ENCODE measurements at places on chromosomes 6 and 20.

- DNase-seq = no peak
Observed at GRCh38 chr20:51187261-51187660, 164.4 kb upstream of the KCNG1 start.

DNA sequence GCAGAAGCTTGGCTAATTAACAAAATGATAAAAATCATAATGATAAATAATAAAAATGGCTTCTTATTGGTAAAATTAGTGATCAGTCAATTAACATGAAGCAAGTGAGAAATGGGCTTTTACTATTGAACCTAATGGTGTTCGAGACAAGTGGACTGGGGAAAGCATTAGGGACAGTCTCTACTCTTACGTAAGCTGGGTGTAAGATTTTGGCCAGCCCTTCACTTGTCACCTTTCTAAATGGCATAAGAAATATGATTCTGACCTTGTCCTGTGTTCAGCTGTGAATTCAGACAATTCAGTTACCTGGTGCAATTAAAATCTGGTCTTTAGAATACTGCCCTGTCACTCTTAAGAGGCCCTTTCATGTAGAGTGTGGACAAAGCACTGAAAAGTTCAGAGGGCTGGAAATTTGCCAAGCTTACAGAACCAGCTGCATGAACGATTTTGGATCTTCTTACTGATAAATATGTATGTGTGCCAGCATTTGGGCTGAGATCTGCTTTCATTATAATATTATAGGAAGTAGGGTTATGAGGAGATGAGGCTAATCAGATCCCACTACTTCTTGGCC, 115.9 kb downstream of the QRSL1 start:
- no peak for DNase-seq

- no peak for DNase-seq
Observed at GRCh38 chr6:37543361-37543760, 43.7 kb upstream of the CCDC167 start.

GRCh38 chr6:32087574-32088486, 21.3 kb downstream of the TNXB start:
- DNase-seq = no peak

DNA sequence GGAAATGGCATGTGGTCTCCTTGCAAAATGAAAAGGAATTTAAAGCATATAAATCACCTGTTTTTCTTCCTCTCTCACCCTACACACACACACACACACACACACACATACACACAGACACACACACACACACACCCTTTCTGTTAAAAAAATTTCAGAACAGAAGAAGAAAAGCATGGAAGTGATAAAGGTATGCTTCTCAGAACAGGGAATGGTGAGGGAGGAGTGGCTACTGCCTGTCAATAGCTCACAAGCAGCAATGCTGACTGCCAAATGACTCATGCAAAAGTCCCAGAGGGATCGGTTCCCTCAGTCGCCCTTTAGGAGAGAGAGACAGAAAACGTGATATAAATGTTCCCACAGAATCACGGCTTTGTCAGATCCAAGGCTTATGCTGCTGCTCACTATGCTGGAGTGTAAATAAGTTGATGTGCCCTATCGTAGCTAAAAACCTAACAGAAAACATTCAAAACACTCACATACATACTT, 102.6 kb downstream of the IBTK start:
- DNase-seq = no peak

DNA sequence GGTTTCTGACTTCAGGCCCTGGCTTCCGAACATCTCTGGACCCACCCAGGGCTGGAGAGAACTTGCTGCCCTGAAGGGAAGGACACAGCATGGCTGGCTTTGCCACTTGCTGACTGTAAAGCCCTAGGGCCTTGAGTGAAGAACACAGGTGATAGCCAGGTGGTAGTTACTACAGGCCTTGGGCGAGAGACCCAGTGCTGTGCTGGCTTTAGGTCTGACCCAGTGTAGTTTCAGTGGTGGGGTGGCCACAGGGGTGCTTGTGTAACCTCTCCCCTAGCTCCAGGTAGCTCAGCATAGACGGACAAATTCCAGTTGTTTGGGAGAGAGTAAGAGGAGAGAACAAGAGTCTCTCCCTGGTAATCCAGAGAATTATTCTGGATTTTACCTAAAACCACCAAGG, 27.1 kb downstream of the NCOA6 start:
- DNase-seq = no peak

DNA sequence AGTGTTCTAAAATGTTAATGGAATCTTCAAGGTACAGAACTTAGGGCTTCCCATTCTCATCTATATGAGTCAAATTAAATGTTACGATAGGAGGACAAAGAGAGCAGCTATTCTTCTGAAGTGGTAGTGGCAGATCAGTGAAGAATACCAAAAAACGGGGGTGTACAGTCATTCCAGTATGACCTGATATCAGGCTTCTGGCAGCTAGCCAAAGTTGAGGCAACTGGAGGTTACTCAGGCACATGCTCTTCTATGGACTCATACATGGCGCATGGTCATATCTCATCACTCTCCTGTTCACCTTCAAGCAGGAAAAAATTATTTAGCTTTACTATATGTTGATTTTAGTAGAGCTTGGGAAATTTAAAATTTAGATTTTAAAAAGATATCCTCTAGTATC, 1608.8 kb downstream of the GRIK2 start:
- DNase-seq = no peak

DNA sequence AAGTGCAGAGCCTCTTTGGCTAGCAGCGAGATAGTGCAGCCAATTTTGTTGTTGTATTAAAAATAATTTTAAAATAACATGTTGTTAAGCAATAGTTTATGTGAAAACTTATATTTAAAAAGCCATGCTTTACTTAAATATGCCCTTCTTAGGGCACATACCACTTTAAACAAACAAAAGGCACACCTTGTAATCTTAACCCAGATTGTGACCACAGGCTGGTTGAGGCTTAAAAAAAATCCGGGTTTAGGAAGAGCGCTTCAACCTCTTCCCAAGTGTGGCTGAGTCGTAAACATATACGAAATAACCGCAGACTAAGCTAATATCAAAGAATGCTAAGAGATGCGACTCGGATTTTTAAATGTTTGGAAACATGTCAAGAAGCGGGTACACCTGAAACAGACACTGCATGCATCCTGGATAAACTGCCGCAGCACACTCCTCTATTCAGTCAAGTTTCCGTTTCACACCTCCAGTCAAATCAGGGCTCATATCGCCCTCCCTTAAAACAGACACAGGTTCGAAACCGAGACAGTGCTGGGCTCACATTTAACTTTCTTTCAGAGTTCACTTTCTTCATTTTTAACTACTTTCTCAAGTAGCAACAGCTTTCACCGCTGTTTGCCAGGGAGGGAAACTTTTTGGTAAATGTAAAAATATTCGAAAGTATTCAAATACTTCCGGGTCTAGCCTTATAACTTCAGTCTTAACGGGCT, 1.5 kb downstream of the DEK start:
- DNase-seq = no peak

DNA sequence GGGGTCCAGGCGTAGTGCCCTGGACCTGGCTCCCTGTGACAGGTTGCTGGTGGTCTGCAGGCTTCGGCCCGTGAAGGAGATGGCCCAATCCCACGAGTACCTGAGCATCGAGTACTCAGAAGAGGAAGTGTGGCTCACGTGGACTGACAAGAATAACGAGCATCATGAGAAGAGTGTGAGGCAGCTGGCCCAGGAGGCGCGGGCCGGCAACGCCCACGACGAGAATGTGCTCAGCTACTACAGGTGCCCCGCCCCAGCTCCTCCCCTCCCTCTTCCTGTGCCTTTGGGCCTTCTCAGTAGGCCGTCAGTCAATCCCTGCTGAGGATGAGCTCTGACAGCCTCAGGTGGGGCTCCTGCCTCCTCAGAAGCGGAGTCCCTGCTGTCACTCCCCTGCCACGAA, 42.6 kb downstream of the UQCC2 start:
- DNase-seq = no peak

DNA sequence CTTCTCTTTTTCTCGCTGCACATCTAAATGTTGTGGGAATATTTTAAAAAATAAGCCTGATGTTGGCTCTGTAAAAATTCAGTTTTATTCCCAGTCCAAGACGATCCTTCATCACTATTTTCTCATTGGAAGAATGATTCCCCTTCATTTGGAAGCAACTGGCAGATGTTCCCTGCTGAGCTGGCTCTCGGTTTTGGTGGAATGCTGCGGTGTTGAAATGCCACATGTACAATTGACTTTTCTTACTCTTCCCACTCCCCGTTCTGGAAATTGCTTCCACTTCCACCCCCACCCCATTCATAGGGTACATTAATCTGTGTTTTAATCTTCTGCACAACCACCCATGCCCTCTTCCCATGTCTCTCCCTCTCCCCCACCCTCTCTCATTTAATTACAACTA, 496.3 kb upstream of the MAP3K7 start:
- no peak for DNase-seq

- DNase-seq = no peak
Observed at GRCh38 chr20:20413810-20414281, 45.9 kb downstream of the INSM1 start.

DNA sequence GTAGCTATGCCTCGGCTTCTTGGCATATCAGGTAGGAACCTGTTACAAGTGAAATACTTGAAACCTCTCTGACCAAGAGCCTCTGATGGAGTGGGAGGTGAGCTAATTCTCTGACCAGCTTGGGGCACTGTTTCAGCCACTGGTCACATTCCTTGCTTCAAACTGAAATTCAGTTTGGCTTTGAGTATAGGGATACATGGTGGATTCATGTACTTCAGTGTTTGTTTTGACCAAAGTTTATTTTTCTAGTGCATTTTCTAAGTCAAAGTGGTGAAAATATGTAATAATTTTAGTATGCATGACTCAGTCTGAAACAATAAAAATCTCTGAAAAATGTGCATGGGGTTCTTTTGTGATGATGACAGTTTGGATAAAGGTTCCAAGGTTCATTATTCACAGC, 18.6 kb downstream of the TTPAL start:
- DNase-seq = no peak

GRCh38 chr20:60820918-60821317, 431.1 kb upstream of the CDH4 start:
- DNase-seq = no peak

- DNase-seq = no peak
Observed at GRCh38 chr6:163380216-163380615, 34.3 kb upstream of the QKI start.

- no peak for DNase-seq
Observed at GRCh38 chr20:58843128-58843556, 7.6 kb downstream of the GNAS-AS1 start.

- DNase-seq = no peak
Observed at GRCh38 chr6:16933961-16934360, 167.9 kb upstream of the STMND1 start.

DNA sequence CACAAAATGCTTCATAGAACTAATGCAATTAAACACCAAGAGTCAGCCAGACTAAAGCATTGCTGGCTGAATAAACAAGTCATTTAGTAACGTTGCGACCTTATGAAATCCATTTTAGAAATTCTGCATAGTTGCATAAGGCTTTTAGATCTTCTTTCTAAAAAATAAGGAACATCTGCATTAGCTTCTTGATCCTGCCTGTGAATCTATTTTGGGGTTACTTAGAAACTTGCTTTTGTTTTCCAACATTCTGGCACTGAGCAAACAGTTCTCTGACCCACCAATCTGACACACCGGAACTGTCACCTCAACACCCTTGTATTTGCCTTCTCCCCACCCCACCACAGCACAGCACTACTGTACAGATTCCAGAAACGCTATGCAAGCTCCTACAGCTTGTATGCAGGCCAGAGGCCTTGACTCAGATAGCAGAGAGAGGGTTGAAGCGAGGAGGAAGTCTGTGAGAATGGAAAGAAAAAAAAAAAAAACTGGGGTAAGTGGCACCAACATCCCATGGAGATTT, 55.0 kb downstream of the KIF13A start:
- no peak for DNase-seq

GRCh38 chr6:62971976-62972658, 239.2 kb upstream of the FKBP1C start:
- DNase-seq = no peak

- DNase-seq = no peak
Observed at GRCh38 chr6:135202836-135203235, 21.7 kb downstream of the MYB start.

GRCh38 chr20:15655295-15655874, 917.9 kb downstream of the KIF16B start:
- DNase-seq = no peak

DNA sequence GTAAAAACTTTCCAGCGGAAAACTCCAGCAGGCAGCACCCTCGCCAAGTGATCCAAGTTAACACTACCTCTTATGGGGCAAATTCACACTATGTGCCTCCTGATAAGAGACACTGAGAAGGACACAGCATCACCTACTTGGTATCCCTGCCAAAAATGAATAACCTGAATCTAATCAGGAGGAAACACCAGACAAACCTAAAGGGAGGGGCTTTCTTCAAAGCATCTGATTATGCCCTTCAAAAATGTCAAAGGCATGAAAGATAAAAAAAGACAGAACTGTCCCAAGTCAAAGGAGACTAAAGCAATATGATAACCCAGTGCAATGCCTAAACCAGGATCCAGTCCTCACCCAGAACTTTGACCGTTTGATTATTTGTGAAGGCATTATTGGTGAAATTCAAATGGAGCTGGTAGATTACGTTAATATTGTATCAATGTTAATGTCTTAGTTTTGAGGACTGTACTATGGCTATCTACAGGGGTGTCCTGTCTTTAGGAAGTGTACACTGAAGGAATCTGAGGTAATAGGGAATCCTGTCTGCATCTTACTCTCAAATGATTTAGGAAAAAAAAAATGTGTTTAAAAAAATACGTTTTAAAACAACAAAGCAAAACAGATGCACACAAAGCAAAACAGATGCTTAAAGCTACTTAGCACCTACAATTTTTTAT, 8.3 kb downstream of the TBC1D7 start:
- no peak for DNase-seq

GRCh38 chr6:15429141-15430110, 183.6 kb downstream of the JARID2 start:
- DNase-seq = no peak

DNA sequence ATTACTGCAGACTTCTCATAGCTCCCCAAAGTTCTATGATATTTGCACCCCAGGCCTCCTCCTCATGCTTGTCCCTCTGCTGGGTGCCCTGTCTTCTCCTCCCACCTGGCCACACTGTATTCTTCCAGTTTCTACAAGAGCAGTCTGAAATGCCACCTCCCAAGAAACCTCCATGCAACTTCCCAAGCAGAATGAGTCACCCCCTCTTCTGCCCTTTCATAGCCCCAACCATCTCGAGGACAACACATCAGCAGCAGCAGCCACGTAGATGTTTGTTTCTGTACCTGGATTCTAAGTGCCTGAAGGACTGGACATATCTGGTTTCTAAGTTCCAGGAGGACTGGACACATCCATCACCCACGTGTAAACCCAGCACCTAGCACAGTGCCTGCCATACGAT, 6.6 kb upstream of the ULBP2 start:
- no peak for DNase-seq

- DNase-seq = no peak
Observed at GRCh38 chr20:38298768-38299288, 5.1 kb upstream of the BPI start.

DNA sequence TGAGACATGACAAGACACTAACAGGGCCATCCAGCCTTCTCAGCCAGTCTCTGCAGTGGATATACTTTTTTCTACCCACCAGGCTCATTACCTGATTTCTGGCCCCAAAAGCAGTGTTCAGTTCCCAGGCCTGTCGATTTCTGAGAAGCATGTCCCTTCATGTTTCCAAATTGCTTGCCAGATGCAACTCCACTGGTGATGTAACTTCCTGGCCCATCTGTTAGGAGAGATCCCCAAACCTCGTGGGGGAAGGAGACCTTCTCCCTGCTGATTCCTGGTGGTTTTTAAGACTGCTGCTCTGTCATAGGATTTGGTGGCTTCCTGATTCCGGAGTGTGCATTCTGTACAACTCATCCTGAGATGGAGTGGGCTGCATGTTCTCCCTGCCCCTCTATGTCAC, 31.6 kb upstream of the MRPS10 start:
- DNase-seq = no peak

- DNase-seq = no peak
Observed at GRCh38 chr6:33136310-33136900, 55.9 kb downstream of the COL11A2 start.

Data from cortex of kidney (tissue), 1 donor.